ENCODE measurements at places on chromosomes 7 and 10. TPM values are rescaled to one million over a fixed set of nuclear protein-coding genes. Genes with fewer than 3 reads are reported as not detected.

The MCMBP gene
- total RNA-seq = 72.3 TPM

The EZH2 gene
- total RNA-seq = 7.5 TPM

The IL2RA gene
- 0.42 TPM for total RNA-seq

The CRHR2 gene
- total RNA-seq = 0.21 TPM

The PRLHR gene
- total RNA-seq = not detected

The KLHDC10 gene
- 19.0 TPM for total RNA-seq

The SVIL gene
- 32.0 TPM for total RNA-seq

The CPA2 gene
- total RNA-seq = 1.5 TPM

The ADAM8 gene
- total RNA-seq = 2.7 TPM

Data from tibial nerve (tissue), 4 donors.